Activated CD4-positive, alpha-beta memory T cell treated with anti-CD3 and anti-CD28 coated beads for 36 hours (primary cell): ENCODE measurements at places on chromosomes 11 and 22. TPM values are rescaled to one million over a fixed set of nuclear protein-coding genes. Genes with fewer than 3 reads are reported as not detected.

DNA sequence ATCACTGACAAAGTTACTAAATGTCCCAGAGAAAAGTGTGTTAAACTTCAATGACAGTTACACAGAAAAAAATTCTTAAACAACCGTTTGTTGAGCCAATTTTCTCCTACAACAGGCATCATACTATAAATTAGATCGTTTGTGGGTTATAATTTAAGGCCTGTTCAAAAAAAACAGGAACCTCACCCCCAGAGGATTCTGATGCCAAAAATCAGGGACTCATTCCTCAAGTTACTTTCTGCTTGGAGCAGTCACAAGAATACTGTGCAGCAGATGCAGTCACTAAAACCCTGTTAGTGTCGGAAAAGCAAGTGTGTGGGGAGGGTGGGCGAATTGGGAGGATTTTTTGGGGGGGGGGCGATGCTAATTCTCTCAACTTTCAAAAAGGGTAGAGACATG, 657 bp downstream of the CWC15 start:
- DNase-seq = no peak

DNA sequence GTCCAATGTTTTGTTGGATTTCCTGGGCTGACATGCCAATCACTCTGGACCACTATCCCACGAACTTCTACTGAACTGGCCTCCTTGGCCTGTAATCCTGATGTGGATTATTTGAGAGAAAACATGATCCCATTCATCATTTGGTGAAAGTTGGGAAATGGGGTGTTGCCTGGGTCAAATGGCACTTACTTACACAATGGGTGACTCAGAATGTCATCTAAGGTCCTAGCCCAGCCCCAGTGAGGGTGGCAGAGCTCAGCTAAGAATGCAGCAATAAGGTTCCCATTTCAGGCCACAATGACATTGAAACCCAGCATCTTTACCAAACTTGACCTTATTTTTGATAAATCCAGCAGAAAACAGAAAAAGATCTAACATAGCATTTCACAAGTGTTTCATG, 8.0 kb upstream of the DSCAML1 start:
- no peak for DNase-seq

DNA sequence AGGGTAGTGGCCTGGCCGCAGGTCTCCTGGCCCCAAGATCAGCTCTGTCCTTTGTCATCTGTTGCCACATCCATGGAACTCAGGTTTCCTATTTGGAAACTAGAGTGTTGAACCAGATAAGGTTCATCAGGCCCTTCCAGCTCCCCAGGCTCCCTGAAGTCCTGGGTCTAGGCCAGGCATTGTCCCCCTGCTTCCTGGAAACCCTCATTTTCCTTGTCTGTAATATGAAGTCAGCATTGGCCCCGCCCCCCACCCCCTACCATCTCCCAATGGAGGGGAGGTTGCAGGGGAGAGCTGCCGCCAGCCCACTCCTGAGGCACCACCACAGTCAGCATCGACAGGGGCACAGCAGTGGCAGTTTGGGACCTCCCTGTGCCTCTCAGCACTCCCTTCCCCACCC, 9.0 kb upstream of the MS4A10 start:
- no peak for DNase-seq

The CHRM1 gene
- not detected for total RNA-seq

DNA sequence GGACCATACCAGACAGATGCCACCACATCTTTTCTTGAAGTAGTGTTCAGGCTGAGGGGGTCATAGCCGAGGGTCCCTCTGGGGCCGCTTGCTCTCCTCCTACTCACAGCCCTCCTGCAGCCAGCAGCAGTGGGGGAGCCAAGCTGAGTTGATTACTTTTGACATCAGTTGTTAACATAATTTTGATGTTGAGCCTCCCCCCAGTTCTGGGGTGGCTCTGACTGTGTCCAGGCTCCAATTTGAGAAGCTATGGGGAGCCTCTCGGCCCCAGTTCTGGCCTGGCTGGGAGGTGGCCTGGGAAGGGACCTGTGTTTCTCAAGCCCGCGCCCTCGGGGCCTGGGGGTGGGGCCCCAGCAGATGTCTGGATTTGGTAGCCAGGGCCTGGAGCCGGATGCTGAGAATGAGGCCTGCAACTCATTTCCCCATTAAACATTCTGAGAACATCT, 47.9 kb downstream of the KCNQ1OT1 start:
- no peak for DNase-seq
